ENCODE measurements at places on chromosomes 13 and 19.

- DNase-seq = no peak
Observed at GRCh38 chr13:87779426-87779825, 108.3 kb downstream of the SLITRK5 start.

DNA sequence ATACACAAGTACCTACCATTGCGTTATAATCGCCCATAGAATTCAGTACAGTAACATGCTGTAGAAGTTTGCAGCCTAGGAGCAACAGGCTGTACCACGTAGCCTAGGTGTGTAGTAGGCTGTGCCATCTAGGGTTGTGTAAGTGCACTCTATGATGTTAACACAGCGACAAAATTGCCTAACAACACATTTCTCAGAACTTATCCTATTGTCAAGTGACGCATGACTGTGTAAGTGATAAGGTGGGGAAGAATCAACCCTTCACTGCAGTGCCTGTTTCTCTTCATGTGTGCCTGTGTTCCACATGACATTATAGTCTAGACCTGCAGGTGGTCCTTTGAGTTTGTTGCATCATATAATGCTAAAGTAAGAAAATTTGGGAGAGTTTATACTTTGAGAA, 94.0 kb downstream of the PCDH9 start:
- DNase-seq = no peak

- no peak for DNase-seq
Observed at GRCh38 chr19:31285744-31286143, 63.5 kb downstream of the TSHZ3 start.

GRCh38 chr13:109764470-109765291, 21.7 kb downstream of the IRS2 start:
- DNase-seq = no peak

GRCh38 chr13:111034811-111035210, 80.3 kb upstream of the ARHGEF7 start:
- DNase-seq = no peak

DNA sequence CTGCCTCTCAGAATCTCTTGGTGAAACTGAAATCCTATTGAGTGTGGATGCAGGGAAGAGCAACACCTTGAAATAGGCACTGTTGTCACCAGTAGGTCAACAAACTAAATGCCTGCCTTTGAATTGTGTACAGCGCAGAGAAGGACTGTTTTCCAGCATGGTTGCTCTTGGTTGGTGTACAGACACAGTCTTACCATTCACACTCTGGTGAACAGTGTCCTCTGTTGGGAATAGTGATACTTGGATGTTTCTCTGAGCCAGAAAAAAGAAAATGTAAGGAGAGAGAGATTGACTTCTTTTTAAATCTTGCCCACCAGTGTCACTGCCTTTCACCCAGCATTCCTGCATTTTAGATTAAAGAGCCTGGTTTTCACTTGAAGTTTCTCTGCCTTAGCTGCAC, 179.7 kb downstream of the STK24 start:
- no peak for DNase-seq

DNA sequence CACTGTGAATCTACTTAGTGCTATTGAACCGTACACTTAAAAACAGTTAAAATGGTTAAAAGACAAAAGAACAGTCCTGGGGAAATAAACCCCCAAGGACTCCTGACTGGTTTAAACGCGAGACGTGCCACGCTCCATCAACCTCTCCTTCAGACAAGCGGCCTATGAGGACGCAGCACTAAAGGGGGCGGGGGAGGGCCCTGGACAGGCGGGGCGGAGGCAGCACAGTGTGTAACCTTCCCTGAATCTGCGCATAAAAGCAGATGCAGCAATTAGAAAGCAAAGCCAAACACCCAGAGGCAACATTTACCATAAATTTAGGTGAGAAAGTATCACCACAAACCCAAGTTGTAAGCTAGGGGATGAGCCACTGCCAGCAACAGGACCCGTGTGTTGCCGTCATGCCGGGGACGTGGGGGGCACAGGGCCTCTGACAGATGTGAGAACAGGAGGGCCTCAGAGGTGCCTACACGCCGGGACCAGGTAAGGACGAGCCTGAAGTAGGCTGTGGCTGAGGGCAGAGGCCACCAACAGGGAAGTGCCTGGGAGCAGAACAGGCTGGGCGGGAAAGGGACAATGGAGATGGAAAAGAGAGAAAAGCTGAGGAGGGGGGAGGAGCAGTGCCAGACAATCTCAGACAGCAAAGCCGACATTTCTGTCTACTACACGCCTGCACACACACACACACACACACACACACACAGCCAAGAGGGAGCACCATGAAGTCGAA, 15.3 kb upstream of the ADPRHL1 start:
- no peak for DNase-seq

All from NT2/D1 (cell line).